Hindlimb muscle (tissue), 1 donor: ENCODE measurements at places on chromosomes 3 and 15. TPM values are rescaled to one million over a fixed set of nuclear protein-coding genes. Genes with fewer than 3 reads are reported as not detected.
A peak's percentile ranks its signal among the peaks of the same experiment; 100 is the strongest.

DNA sequence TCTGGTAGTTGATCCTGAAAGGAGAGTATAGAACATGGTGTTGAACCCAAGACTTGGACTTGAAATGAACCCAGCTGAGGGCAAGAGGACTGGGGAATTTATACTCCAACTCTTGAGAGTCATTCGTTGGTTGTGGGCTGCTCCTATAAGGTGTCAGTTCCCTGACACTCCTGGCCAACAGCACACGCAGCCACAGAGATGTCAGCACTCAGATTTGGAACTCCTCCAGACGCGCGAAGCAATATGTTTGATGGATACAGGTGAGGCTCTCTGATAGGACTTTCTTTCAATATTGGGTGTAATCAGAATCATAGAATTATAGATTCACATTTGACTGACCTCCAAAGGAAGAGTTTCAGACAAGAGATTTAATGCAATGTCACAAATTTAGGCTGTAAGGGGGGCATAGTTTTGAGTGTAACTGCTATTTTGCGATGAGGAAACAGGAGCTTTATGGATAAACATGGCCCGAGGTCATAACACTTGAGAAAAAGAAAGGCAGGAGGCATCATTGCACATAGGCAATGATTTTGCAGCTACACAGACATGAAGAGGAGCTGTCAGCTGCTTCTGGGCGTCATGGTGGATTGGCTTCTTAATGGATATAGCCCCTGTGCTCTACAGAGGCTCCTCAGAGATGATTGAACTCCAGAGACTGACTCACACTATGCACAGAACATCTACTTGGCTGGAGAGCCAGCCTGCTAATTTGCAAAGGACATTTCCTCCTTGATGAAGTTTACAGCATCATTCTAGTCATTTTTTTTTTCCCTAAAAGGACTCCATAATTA is 569.2 kb upstream of the RGMA start:
- no peak for DNase-seq

DNA sequence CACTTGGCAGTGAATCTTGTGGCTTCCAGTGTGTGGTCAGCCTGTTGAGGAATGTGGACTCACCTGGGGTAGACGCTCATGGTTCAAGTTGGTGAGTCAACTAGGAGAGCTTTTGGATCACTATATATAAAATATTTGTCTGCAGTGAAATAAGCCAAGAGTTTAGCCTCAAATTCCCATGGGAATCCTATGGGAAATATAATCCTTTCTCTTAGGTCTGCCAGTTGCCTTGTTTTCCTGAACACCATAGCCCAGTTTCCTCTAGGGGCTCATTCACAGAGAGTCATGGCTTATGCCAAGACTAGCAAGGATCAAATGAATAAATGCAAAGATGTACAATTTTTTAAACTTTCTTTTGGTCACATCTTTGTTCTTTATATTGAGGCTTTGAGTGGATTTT is 100.1 kb upstream of the NPHP3 start:
- DNase-seq: no peak

GRCh38 chr15:58420579-58421043 is 11.2 kb upstream of the LIPC start:
- DNase-seq: no peak

GRCh38 chr15:63473999-63474809 is 30.2 kb upstream of the USP3 start:
- no peak for DNase-seq

SKIL gene
- polyA plus RNA-seq: 21.3 TPM

GCSAM gene
- 0.80 TPM for polyA plus RNA-seq

SNX33 gene
- polyA plus RNA-seq: 14.2 TPM

DNA sequence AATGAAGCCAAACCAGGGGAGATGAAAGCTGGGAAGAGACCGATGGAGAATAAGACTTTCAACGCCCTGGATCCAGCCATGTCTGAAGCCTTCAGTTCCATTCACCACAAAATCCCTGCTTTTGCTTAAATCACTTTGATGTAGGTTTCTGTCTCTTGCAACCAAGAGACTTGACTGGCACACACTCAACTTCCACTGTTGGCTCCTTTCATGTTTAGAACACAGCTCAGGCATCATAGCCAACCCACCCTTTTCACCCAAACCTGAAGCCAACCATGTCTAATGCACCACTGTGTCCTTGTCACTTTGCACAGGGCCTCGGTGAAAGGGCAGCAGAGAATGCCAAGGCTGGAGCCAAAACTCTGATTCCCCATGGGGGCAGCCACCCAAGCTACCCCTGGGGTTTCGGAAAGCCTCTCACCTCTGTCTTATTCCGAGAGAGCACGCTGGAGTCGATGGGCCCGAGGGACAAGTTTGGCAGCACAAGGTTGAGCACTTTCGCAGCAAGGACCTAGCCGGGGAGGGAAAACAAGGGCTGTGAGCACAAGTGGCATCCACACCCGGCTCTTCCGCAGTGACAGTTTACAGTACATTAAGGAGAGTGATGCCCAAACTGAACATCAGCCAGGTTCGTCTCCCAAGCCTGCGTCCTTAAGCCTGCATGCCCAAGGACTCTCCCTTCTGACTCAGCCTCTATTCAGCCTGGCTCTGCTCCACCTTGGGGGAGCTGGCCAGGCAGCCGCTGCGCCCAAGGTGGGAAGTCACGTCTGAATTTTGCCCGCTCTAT is 37.6 kb downstream of the ABTB1 start:
- no peak for DNase-seq

GRCh38 chr3:123813876-123814275 is 70.3 kb downstream of the MYLK start:
- no peak for DNase-seq

- no peak for DNase-seq
Observed at GRCh38 chr3:54427501-54427900, 305.1 kb downstream of the CACNA2D3 start.

DNA sequence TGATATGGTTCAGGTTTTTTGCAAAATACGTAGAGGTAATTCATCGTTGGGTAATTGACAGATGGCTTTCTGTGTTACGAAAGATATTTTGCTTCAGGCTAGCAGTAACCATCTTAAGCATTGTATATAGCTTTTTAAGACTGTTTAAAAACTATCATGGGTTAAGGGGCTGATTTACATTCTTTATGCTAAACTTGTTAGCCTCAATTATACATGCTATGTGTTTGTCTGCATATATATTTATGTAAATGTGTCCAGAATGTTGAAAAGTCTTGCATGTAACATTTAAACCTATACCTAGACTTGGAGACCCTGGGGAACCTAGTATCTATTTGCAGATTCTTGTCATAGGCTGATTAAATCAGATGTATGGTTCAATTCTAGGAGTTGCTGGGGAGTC is 11.1 kb upstream of the P2RY14 start:
- DNase-seq: no peak

LRRC49 gene
- 5.9 TPM for polyA plus RNA-seq

- DNase-seq: peak; percentile 42
Observed at GRCh38 chr3:107662124-107662507, 139.4 kb downstream of the BBX start.

- DNase-seq: peak; percentile 2
Observed at GRCh38 chr15:25362545-25362944, 76.3 kb downstream of the UBE3A start.

LMAN1L gene
- polyA plus RNA-seq: not detected

- no peak for DNase-seq
Observed at GRCh38 chr15:68833700-68834331, 13.1 kb upstream of the ANP32A start.

DNA sequence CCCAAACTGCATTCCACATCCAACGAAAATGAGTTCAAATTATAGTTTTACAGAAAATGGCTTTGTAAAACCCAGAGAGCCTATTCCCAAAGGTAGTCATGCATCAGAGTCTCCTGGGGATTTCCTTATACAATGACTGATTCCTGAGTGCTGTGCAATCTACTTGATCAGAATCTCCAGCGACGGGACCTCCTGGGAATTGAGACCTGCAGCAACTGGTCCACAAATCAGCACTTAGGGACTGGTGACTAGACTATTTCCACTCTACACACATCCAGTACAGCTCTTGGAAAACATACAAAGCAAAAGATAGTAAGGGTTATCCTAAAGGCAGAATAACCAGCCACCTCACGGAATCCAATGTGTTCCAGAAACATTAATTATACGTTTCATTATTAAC is 871.0 kb upstream of the CFAP20DC start:
- no peak for DNase-seq

DNA sequence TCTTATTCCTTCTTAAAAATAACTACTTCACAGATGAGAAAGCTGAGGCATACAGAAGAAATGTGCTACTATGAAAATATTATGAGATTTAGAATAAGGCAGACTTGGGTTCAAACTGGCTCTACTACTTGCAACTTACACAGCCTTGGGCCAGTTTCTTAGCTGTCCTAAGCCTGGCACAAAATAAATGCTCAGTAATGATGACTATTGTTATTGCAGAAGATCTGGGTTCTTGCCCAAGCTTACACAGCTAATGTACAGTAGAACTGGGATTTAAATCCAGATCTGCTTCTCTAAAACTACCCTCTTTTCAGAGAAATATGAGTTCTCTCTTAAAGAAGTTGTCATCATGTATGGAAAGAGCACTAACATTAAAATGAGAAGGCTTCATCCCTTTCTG is 228.2 kb upstream of the TPRG1 start:
- no peak for DNase-seq

FAM98B gene
- polyA plus RNA-seq: 27.9 TPM

DNA sequence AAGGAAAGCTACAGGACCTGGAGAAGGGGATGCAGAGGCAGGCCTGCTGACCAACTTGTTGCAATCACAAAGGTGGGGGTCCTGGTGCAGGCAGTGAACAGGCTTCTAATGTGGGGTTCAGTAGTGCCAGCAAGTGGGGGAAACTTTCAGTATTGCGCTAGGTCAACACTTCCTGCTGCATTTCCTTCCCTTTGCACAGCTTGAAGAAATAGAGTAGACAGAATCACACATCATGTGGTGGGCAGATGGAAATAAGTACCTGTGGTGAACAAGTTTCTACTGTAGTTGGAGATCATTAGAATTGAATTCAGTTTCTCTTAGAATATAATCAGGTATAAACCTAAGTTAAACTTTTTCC is 63.4 kb downstream of the RGMA start:
- no peak for DNase-seq

GRCh38 chr15:74863239-74864056 is 9.7 kb downstream of the SCAMP2 start:
- DNase-seq: no peak

DNA sequence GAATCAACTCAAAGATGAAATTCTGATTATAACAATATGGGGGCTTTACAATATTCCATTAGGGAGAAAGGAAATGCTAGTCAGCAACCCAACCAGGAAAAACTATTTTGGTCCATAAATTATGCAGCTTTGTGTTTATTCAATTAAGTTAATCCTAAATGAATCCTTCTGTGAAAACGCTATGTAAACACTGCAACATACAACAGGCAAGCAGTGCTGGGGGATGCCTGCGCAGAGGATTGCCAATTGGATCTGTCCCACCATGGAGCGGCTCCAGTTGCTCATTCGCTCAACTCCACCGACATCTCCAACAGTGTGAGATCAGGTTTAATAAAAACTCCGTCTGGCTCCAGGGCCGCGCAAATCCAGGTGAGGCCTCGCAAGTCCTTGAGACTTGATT is 290.5 kb upstream of the VEPH1 start:
- peak; percentile 89 for DNase-seq
